ENCODE measurements at places on chromosomes 13 and 19.

DNA sequence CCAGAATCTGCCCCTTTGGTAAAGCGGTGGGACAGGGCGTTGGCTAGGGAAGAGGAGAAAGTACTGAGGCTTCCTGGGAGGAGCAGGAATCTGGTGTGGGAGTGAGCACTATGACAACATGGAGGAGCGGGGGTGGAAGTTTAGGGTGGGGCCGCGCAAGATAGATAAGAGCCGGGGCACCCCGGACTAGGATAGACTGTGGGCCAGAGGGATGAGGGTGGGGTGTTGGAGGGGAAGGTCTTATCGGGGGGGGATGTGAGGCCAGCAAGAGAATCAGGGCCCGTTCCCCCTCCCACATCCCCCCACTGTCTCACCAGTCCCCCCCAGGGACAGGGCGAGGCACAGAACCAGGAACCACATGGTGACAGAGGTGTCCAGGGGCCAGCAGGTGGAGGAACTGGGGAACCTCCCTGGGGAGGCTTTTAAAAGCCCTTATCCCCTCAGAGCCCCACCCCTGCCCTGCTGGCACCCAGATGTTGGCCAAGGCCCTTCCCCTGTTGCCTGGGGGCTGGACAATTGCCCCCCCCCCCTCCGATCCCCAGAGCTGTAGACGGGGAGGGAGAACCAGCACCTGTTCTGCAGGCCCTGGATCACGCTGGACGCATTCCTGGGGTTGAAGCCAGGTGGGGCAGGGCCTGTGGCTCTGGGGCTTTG is at the start of gene KLK1:
TSS of gene KLK1 (minus strand) at position 399 of the 654 bp plus-strand sequence. CDS start at position 360, 39 bp downstream.
- no peak within 1 kb of the TSS for H3K27ac ChIP-seq
- peaks cover 18% of the 10 kb centered on the region for H3K4me1 ChIP-seq
- no peaks in the 10 kb centered on the region for H3K36me3 ChIP-seq
- peaks cover 38% of the 10 kb centered on the region for H3K27me3 ChIP-seq
- no peak for DNase-seq

DNA sequence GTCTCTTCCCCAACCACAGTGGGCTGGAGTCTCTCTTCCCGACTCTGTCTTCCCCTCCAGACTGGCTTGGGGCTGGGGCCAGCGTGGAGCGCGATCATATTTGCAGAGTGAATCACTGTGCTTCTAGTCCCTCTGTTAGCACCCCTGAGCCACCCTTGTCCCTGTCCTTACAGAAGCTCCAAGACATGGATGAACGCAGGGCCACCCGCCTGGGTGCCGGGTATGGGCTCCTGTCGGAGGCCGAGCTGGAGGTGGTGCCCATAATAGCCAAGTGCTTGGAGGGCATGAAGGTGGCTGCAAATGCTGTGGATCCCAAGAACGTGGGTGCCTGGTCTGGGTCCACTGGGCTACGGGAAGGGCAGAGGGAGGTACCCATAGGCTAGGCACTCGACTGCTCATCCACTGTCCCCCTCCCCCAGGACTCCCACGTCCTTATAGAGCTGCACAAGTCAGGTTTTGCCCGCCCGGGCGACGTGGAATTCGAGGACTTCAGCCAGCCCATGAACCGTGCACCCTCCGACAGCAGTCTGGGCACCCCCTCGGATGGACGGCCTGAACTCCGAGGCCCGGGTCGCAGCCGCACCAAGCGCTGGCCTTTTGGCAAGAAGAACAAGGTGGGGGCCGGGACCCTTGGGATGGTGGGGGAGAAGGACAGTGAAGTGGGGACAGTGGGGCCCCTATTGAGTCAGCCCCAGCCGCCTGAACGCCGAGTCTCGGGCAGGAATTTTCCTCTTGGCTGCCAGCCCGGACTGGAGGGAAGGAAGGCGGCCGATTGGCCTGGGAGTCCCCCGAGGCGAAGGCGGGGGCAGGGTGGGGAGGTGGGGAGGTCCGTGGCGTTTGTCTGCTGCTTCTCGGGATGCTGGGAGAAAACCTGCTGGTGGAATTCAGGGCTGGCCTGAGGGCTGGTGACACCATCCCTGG is 5.2 kb downstream of the TRIP10 start:
- peaks cover 3% of the 10 kb centered on the region for H3K4me1 ChIP-seq
- no peak overlapping the region for H3K27ac ChIP-seq
- H3K4me3 ChIP-seq, result no peak overlapping the region
- peaks cover 16% of the 10 kb centered on the region for H3K36me3 ChIP-seq
- no peaks in the 10 kb centered on the region for H3K27me3 ChIP-seq

DNA sequence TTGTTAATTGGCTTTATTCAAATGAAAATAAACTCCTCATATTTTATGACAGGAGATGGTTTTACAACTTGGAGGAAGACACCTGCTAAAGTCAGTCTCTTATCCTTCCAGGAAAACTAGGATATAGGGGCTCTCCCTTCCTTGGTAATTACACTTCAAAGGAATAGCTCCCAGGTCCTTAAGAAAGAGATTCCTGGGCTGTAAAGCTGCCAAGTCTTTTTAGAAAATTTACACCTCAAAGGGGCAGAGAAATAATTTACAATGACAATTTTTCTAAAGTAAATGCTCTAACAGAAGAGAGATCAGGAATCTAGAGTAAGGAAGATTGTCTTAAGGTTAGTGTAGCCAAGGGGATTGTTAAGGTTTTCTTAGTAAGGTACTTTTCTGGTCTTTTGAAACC is 1359.0 kb downstream of the OLFM4 start:
- H3K27ac ChIP-seq, result no peak overlapping the region
- DNase-seq, result no peak
- no peaks in the 10 kb centered on the region for H3K27me3 ChIP-seq
- H3K4me3 ChIP-seq, result no peak overlapping the region
- H3K4me1 ChIP-seq, result no peaks in the 10 kb centered on the region
- no peaks in the 10 kb centered on the region for H3K36me3 ChIP-seq

DNA sequence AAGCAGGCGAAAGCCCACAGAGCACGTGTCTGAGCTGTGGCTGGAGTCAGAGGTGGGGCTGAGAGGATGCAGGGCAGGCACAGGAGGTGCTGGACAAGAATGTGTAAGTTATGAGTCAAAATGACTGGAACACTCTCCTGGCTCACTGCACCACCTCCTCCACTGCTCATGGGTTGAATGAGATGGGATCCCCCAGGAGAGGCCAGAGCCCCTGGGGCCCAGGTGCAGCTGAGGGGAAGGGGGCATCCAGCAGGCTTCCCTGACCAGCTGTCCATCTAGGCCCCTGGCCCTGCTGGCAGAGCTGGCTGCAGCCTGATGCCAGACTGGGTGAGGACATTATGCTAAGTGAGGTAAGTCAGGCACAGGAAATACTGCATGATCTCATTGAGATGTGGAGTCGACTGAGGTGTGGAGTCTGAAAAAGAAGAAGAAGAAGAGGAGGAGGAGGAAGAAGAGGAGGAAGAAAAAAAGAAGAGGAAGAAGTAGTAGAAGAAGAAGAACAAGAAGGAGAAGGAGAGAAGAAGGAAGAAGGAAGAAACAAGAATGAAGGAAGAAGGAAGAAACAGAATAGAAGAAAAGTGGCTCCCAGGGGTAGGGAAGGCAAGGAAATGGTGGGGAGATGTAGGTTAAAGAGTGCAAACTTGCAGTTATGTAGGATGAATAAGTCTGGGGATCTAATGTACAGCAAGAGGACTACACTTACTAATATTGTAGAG is 747.4 kb downstream of the UQCRFS1 start:
- no peak for DNase-seq
- no peak overlapping the region for H3K27ac ChIP-seq
- peaks cover 6% of the 10 kb centered on the region for H3K27me3 ChIP-seq
- peaks cover 5% of the 10 kb centered on the region for H3K4me1 ChIP-seq
- H3K36me3 ChIP-seq, result no peaks in the 10 kb centered on the region
- H3K4me3 ChIP-seq, result no peak overlapping the region

GRCh38 chr19:44646049-44646416 is 2.3 kb downstream of the PVR start:
- no peak for DNase-seq
- H3K4me3 ChIP-seq, result no peak overlapping the region
- H3K36me3 ChIP-seq, result peaks cover under 1% of the 10 kb centered on the region
- H3K27ac ChIP-seq, result no peak overlapping the region
- no peaks in the 10 kb centered on the region for H3K4me1 ChIP-seq

Measured in activated naive CD8-positive, alpha-beta T cell treated with anti-CD3 and anti-CD28 coated beads, Interleukin-2, amount 10 ng/mL, durations not matched to agents 7 days and 5 days (primary cell).